ENCODE measurements at places on chromosomes 5 and 9.

- no peak for DNase-seq
Observed at GRCh38 chr5:32023816-32024215, 150.3 kb downstream of the GOLPH3 start.

DNA sequence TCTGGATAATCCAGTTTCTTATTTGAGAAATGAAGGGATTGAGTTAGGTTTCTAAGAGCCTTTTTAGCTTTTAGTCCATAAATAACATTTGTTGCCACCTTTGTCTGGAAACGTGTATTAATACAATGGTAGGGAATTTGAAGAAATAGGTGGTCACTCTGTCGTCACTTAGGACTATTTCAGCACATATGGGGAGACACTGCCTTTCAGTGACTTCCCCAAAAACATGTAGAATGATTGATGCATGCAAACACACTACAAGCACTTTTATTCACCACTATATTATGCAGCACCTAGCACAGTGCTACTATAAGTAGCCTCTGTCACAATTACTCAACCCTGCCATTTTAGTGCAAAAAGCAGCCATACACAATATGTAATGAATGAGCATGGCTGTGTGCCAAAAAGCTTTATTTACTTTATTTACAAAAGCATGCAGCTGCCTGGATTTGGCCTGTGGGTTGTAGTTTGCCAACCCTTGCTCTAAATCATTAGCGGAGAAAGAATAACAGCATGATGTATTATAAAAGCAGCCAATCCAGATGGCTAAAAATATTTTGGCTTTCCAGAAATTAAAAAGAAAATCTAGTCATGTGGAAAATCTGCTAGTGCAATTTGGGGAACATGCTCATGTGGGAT is 154.2 kb upstream of the HMHB1 start:
- no peak for DNase-seq

DNA sequence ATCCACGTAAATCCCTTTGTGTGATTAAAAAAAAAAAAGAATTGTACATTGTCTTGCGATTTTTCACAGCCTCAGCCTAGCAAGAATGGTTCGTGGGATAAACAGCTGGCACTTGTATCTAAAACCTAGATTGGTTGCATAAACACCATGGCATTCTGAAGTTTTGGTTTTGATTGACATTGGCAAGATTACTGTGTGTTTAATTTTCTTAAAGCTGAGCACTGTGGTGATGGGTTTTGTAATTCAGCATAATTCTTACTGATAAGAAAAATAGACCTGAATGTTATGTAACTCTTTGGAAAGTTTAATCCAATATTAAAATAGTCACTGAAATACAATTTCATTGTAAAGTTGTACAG is 23.4 kb upstream of the ANKRD18A start:
- DNase-seq = no peak

DNA sequence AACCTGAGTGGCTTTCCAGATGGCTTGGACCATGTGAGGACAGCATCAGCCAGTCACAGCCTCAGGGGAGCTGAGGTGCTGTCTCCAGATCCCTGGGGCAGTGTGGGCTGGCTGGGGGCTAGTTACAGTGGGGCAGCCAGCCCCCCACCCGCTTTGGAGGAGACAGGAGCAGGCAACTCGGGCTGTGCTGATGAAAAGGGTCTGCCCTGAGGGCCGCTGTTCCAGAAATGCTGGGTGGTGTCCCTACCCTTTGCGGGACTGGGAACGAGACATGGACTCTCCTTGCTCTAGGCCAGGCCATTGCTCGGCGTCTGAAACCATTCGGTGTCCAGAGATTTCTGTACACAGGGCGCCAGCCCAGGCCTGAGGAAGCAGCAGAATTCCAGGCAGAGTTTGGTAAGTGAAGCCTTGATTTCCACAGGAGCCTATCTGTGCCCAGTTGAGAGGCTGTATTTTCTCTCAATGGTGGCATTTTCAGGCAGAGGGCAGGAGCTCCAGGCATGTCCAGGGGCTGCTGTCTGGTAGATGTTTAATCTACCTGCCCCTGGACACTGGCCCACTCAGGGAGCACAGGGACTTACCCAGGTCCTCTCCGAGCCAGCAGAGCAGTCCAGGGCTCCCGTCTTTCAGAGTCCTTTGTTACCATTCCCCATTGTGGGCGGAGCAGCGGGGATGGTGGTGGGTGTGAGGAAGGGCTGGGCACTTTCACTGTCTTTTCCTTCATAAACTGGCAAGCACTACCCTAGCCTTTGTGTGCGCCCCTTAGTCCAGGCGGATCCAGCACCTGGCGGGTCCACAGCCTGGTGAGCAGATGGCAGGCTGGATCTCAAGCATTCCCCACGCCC is 7.2 kb downstream of the GRHPR start:
- DNase-seq = no peak

- DNase-seq = no peak
Observed at GRCh38 chr9:91411096-91411771, 12.4 kb downstream of the NFIL3 start.

GRCh38 chr5:32057187-32058096 is 116.7 kb downstream of the GOLPH3 start:
- DNase-seq = no peak

DNA sequence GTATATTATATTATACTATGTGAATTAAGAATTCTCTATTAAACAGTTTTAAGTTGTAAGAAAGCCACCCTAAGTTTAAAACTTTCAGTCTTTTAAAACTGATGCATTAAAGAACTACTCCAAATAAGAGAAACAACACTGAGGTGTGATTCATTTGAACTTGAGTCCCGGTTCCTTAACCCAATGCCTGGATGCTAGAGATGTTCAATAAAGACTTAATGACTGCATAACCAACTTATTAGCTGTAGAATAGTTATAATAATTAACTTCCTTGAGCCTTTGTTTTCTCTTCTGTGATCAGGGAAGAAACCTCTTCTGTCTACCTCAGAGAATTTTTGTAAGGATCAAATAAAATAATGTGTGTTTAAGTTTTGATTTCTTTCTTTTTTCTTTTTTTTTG is 45.3 kb upstream of the DENND4C start:
- DNase-seq = no peak

- DNase-seq = no peak
Observed at GRCh38 chr5:109479260-109479860, 69.6 kb upstream of the PJA2 start.

DNA sequence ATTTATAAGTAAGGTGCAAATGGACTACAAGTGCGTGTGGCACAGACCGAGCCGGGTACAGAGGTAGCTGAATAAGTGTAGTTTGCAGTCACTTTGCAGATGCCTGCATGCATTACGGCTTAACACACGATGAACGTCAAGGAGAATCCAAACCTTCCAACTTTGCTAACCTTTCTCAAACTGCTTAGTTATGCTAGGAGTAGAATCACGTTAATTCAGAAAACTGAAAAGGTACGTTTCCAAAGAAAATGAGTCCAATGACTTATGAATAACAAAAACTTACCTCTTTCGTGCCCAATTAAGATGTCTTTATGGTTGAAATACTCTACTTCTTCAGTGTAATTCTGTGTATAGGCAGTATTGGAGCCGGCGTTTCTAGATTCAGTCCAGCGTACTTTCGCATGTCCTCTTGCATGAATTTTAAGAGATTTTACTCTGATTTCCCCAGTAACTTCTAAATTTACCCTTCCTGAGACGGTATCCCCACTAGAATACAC is 539 bp downstream of the ARRDC3 start:
- DNase-seq = peak; percentile 59

GRCh38 chr5:174614500-174615135 is 109.8 kb upstream of the MSX2 start:
- peak; percentile 58 for DNase-seq

DNA sequence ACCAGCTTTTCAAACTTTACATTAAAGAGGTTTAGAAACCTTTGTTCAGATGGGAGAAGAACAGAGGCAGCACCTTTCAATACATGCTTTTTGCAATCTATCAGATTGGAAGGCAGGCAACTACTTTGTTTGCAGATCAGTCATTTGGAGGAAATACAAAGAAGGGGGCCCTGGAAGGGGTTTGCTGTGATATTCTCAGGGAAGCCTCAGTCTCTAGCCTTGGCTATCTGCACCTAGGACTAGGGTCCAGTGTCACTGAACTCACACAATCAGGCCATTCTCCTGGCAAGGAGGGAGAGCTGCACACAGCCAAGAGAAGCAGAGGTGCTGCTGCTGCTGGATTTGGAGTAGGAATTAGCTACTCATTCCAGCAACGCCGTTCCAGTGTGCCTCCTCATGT is 79.5 kb downstream of the CRB2 start:
- DNase-seq = no peak

- DNase-seq = no peak
Observed at GRCh38 chr5:178467205-178467567, 123.0 kb downstream of the COL23A1 start.

- no peak for DNase-seq
Observed at GRCh38 chr5:136309376-136309775, 56.0 kb downstream of the TRPC7 start.

DNA sequence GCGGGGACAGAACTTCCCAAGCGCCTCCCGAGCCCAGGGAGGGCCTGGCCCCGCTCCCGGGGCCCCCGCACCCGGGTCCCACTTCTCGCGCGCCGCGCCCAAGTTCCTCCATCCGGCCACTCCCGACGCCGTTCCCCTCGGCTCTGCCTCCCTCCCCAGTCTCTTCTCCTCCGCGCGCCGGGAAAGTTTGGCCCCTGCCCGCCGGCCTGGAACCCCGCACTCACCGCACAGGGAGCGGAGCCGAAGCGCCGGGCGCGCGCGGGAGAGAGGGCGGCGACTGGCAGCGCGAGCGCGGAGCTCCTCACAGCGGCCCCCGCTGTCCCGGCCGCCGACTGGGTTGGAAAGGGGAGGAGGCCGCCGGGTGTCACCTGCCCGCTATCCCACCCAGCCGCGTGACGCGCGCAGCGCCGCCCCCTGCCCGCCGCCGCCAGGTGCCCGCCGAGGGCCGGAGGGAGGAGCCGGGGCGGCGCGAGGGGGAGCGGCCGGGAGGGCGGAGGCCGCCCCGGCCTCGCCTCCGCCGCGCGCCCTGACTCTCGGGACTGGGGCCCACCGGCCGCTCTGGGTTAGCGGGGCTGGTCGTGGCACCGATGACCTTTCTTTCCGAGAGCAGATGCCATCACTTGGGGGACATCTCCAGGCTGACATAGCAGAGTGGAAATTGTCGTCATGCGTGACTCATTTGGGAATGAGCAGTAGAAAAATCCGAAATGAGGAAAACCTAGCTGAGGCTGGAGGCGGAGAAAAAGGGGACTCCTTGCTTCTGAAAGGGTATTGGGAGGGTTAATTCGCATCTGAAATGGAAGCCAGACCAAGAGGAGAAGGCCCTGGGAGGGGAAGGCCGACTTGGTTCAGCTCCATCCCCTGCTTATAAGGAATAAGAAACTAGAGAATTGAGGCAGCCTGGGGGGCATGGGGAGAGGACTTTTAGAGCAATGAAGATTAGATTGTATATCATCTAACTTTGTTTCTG is at the start of gene ELOVL7:
ELOVL7 (minus strand) TSS at position 334 of the 970 bp plus-strand sequence. CDS start 56,872 bp downstream, outside the sequence.
- DNase-seq = peak; percentile 64

GRCh38 chr5:82160948-82161347 is 117.2 kb downstream of the RPS23 start:
- DNase-seq = no peak

DNA sequence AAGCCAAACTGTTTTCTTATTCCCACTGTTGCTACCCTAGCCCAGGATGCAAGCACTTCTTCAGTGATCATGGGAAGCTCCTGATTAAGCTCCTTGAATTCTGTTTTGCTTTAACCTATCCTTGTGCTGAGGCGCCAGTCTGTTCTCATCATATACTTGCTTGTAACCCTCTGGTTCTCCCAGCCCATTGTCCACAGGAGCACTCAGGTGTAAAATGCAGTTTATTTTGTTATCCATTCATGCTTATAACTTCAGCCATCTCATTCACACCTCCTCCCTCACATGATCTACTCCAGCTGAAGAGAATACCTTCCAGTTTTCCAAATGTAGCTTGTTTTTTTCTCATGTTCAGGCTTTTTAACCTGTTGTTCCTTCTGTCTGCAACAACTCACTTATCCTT is 402.1 kb upstream of the BRINP1 start:
- DNase-seq = no peak

DNA sequence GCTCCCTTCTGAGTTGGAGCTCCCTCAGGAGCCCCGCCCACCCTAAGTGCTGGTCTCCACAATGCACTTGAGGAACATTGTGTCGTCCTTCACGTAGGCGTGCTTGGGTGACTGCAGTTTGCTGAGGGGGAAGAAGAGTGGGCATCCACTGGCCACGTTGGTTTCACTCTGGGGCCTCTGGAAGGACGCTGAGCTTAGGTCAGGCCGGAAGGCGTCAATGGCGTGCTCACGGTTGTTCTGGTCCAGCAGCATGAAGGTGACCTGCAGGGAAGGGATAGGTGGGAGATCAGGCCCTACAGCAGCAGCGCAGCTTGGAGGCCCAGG is 21.7 kb downstream of the TRAF1 start:
- no peak for DNase-seq

- DNase-seq = no peak
Observed at GRCh38 chr9:74498621-74499095, 1.5 kb downstream of the RORB start.

DNA sequence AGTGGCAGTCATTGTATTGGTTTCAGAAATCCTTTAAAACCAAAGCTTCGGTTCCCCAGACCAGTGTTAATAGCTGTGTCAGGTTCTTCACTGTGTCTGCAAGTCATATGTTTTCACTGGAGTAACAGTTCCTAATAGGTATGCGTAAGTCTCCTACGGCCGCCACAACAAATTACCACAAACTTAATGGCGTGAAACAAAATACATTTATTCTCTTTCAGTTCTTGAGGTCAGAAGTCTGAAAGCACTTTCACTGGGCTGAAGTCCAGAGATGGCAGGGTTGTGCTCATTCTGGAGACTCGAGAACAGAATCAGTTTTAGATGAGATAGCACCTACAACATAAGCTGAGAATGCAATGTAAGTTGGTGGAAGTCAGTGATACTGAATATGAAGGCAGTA is 556.2 kb downstream of the TLE4 start:
- no peak for DNase-seq
